Endodermal cell (in vitro differentiated cells): ENCODE measurements at places on chromosomes 3 and 15. TPM values are rescaled to one million over a fixed set of nuclear protein-coding genes. Genes with fewer than 3 reads are reported as not detected.

- H3K27me3 ChIP-seq: no peaks in the 10 kb centered on the region
- DNase-seq: no peak
- H3K4me1 ChIP-seq: no peaks in the 10 kb centered on the region
- no peak overlapping the region for H3K27ac ChIP-seq
- H3K4me3 ChIP-seq: no peak overlapping the region
Measured at GRCh38 chr3:172625404-172625803, 85.5 kb downstream of the NCEH1 start.

DNA sequence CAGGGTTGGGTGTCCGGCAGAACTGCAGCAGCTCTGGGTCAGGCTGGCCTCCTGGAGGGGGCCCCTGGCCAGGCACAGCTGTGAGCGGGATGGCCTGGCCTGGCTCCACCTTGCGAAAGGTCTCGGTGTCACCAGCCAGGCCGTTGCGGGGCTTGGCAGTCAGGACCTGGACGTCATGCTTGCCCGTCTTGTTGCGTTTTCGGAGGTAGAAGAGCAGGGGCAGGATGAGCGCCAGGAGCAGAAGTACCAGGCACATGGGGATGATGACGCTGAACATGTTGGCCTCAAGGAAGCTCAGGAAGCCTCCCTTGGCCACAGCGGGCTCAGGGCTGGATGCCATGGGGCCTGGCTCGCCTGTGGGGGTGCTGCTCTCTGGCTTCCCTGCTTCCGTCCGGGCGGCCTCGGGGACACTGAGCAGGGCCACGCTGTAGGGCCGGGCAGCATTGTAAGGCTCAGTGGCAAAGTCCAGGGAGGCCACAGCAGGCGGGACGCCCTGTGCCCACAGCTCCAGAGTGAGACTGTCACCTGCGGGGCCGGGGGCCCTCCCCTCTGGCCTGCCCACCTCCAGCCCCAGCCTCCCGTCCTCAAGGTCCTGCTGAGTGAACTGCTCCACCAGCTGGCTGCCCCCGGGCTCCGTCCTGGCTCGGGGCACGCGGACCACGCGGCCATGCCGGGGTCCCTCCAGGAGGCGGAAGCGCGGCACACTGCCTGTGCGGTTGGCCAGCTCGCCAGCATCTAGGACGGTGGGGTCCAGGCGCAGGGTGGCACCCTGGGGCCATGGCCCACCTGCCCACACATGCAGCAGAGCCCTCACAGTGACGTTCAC, 28.1 kb downstream of the SNX33 start:
- DNase-seq: no peak
- no peak overlapping the region for H3K4me3 ChIP-seq
- H3K27me3 ChIP-seq: no peaks in the 10 kb centered on the region
- no peaks in the 10 kb centered on the region for H3K36me3 ChIP-seq
- peaks cover 14% of the 10 kb centered on the region for H3K4me1 ChIP-seq

TM4SF18 gene
- total RNA-seq: 0.58 TPM in 1 of 3 replicates, not detected in the others

DNA sequence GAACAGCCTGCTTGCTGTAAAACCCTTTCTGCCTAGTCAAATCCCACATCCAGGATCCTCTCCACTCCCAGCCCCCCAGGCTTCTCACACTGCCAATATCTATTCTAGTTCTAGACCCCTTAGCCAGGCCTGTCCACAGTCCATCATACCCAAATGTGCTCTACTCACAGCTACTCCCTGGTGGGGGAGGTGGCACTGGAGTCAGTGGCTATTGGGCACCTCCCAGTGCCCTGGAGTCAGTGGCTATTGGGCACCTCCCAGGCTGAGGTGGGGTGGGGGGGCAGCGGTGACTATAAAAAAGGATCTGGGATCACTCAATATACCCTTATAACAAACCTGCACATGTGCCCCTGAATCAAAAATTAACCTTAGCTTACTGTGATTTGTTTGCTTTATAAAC, 773 bp upstream of the DISP2 start:
- no peaks in the 10 kb centered on the region for H3K4me1 ChIP-seq
- DNase-seq: no peak
- peaks cover 50% of the 10 kb centered on the region for H3K27me3 ChIP-seq
- peak overlapping the region; percentile 79 for H3K4me3 ChIP-seq
- H3K27ac ChIP-seq: no peak overlapping the region
- no peaks in the 10 kb centered on the region for H3K36me3 ChIP-seq

DNA sequence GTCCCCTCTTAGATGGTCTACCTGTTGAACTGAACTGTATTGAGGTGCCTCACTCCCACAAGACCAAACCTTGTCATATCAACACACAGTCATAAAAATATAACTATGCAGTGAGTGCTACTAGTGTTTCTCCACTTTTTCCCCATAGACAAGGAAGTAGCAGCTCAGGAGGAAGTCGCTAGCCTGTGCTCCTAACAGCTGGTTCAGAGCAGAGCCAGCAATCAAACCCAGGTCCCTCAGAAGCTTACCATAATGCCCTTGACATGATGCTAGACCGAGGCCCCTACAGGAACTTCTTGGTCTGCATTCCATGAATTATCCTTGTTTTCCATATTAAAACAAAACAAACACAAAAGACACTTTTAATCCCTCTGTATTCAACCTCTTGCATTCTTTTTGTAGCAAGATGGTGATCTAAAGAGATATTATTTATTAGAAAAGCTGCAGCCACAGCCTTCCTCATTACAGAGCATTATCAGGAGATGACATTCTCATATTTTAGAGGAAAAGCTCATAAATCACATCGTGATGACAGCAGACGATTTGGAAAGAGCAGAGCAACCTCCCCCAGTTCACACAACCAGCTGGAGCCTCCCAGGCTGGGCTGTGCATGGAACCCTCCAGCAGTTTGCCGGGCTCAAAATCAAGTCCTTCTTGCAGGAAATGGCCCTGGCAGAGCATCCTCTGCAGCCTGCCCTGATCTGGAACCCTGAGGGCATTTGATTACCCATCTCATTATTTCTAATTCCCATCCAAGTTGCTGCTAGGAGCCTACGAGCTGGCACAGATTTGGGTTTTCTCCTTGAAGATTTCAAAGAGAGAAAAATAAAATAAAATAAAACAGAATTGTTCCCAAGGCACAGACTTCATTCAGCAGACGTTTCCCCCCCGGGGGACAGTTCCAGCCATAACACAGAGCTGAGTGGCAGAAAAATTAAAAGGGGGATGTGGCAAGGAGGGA, 118.8 kb downstream of the SRGAP3 start:
- no peak overlapping the region for H3K4me3 ChIP-seq
- H3K4me1 ChIP-seq: peaks cover under 1% of the 10 kb centered on the region
- no peaks in the 10 kb centered on the region for H3K36me3 ChIP-seq
- peak overlapping the region; percentile 22 for H3K27ac ChIP-seq

- no peak for DNase-seq
- H3K4me3 ChIP-seq: no peak overlapping the region
- no peak overlapping the region for H3K27ac ChIP-seq
- H3K36me3 ChIP-seq: no peaks in the 10 kb centered on the region
- no peaks in the 10 kb centered on the region for H3K4me1 ChIP-seq
Measured at GRCh38 chr3:147656023-147656422, 246.9 kb downstream of the ZIC1 start.

GRCh38 chr3:46096336-46096735, 69.1 kb upstream of the XCR1 start:
- DNase-seq: no peak
- no peak overlapping the region for H3K27ac ChIP-seq
- no peaks in the 10 kb centered on the region for H3K4me1 ChIP-seq
- H3K36me3 ChIP-seq: no peaks in the 10 kb centered on the region

GRCh38 chr3:129320825-129321487, 42.3 kb downstream of the HMCES start:
- H3K36me3 ChIP-seq: peaks cover 5% of the 10 kb centered on the region
- H3K4me3 ChIP-seq: no peak overlapping the region
- H3K4me1 ChIP-seq: no peaks in the 10 kb centered on the region
- H3K27me3 ChIP-seq: no peaks in the 10 kb centered on the region
- no peak for DNase-seq

- H3K4me3 ChIP-seq: no peak overlapping the region
- no peaks in the 10 kb centered on the region for H3K4me1 ChIP-seq
- no peaks in the 10 kb centered on the region for H3K36me3 ChIP-seq
- no peak overlapping the region for H3K27ac ChIP-seq
- no peak for DNase-seq
- no peaks in the 10 kb centered on the region for H3K27me3 ChIP-seq
Measured at GRCh38 chr15:44315126-44315525, 26.6 kb downstream of the GOLM2 start.

- no peak for DNase-seq
- H3K36me3 ChIP-seq: peaks cover 58% of the 10 kb centered on the region
- H3K4me1 ChIP-seq: no peaks in the 10 kb centered on the region
- H3K27me3 ChIP-seq: no peaks in the 10 kb centered on the region
- H3K4me3 ChIP-seq: no peak overlapping the region
Measured at GRCh38 chr3:141557961-141558706, 71.3 kb downstream of the RASA2 start.

FBXL22 gene
- 0.75 and 0.90 TPM in 2 replicates for total RNA-seq

DNA sequence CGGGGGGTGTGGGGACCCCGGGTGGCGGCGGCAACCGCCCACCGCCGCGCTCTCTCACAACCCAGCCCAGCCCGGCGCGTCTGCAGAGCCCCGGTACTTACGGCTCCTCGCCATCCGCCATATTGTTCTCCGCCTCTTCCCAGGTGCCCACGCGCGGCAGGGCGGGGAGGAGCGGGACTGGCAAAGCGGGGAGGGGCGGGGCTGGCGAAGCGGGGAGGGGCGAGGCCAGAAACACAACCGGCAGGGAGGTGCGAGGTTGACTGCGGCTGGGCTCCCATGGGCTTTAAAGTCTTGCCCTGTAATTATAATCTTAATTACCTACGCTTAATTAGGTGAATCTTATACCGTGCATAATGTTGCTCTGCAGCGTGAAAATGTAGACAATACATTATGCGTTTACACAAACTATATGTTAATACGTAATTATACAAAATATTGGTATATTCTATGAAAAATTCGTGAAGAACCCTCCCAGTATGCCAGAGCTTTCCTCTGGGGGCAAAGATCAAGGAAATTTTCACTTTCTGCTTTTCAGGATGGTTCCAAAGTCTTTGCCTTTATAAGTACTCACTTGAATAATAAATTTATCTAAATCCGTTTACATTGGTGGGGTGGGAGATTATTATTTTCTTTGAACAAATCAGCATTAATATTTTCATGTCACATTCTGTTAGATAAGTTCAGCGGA, at the start of gene UBA3:
Gene UBA3 (minus strand): TSS at position 133 of the 688 bp plus-strand sequence. CDS start 12 bp downstream, at position 121.
- no peaks in the 10 kb centered on the region for H3K27me3 ChIP-seq
- peak within 1 kb of the TSS; percentile 3 for H3K27ac ChIP-seq
- DNase-seq: peak; percentile 98
- H3K4me1 ChIP-seq: no peaks in the 10 kb centered on the region
- H3K36me3 ChIP-seq: peaks cover 2% of the 10 kb centered on the region

GOLGA8T gene
- total RNA-seq: 0.46 to 0.58 TPM in 2 of 3 replicates, not detected in the other

- no peaks in the 10 kb centered on the region for H3K27me3 ChIP-seq
- DNase-seq: no peak
- H3K4me1 ChIP-seq: no peaks in the 10 kb centered on the region
- peaks cover 65% of the 10 kb centered on the region for H3K36me3 ChIP-seq
- H3K4me3 ChIP-seq: no peak overlapping the region
- no peak overlapping the region for H3K27ac ChIP-seq
Measured at GRCh38 chr3:130738241-130738640, 8.4 kb downstream of the PIK3R4 start.

- H3K36me3 ChIP-seq: no peaks in the 10 kb centered on the region
- no peak overlapping the region for H3K27ac ChIP-seq
- no peak for DNase-seq
Measured at GRCh38 chr3:120681506-120682038, 467 bp downstream of the HGD start.

CDAN1 gene
- 25.0 and 26.5 TPM in 2 replicates for total RNA-seq

DNA sequence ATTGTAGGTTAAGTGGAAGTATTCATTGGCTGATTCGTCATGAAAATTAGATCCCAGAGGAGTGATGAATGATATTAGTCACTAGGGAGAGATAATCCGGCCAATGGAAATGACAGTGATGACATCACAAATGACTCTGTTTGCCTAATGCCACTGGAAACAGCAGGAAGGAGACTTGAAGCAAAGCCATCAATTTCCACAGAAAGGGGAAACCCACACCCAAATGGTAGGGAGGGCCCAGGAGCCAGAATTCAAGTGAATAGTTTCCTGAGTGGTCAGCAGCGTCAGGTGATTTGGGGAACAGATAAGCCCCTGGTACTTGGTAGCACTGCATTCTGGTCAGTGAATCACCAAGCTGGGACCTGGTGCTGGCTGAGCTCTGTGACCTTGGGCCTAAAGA, 3.3 kb upstream of the ADAMTS9 start:
- H3K27me3 ChIP-seq: peaks cover 20% of the 10 kb centered on the region
- no peak for DNase-seq
- H3K36me3 ChIP-seq: no peaks in the 10 kb centered on the region
- H3K4me3 ChIP-seq: no peak overlapping the region
- no peak overlapping the region for H3K27ac ChIP-seq

DNA sequence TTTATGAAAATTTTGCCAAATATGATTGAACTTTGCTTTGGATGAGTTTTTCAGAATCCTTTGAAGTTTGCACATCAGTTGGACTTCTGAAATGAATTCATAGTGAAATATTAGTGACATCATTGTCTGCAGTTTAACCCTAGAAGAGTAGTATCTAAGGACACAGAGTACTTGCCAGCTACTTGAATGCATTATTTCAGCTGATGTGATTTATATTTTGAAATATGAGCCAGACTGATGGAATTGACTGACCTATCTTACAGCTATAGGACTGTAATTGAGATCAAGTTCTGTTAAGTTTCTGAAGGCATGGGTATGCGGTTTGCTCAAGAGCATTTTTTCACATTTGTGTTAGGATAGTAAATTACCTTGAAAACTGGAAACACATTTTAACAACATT, 51.2 kb downstream of the LYSMD4 start:
- H3K4me1 ChIP-seq: no peaks in the 10 kb centered on the region
- H3K4me3 ChIP-seq: no peak overlapping the region
- no peak overlapping the region for H3K27ac ChIP-seq
- H3K27me3 ChIP-seq: no peaks in the 10 kb centered on the region
- H3K36me3 ChIP-seq: peaks cover 48% of the 10 kb centered on the region

DNA sequence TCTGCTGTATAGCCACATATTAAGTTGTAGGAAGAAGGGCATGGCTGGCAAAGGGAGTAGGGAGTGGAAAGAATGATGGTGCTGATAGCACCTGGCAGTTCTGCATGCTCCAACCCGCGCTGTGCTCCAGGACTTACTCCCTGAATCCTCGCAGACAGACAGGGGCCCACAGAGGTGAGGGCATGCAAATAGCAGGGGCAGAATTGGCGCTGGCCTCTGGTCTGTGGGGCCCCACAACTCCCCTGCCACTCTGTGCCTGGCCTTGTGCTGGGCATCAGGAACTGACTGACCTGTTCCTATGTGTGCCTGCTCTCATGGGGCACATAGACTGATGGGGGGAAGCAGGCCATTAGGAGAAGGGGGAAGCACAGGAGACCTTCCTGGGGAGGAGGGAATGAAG, 20.9 kb downstream of the HDAC11 start:
- no peaks in the 10 kb centered on the region for H3K27me3 ChIP-seq
- no peak for DNase-seq
- H3K4me1 ChIP-seq: no peaks in the 10 kb centered on the region
- H3K27ac ChIP-seq: no peak overlapping the region
- H3K36me3 ChIP-seq: no peaks in the 10 kb centered on the region
- H3K4me3 ChIP-seq: no peak overlapping the region

DNA sequence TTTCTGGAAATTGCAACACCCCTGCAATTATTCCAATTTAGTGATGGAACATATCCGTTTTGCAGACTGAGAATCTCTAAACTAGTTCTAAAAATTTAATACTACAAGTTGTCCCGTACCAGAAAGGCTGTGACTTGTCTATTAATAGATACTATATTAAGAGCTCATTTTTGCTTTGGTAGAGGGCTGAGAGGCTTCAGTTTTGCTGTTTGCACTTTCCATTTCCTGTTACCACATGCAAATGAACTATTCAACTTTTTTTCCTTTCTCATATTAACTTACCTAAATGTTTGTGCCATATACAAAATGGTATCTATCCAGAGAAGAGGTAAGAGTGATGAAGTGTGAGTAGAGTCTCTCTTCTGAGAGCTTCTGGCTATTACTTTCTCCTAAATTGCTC, 101.5 kb upstream of the CRBN start:
- no peak overlapping the region for H3K27ac ChIP-seq
- peaks cover 23% of the 10 kb centered on the region for H3K27me3 ChIP-seq
- no peak overlapping the region for H3K4me3 ChIP-seq
- no peak for DNase-seq
- no peaks in the 10 kb centered on the region for H3K36me3 ChIP-seq
